ENCODE measurements at places on chromosomes 13 and 19. TPM values are rescaled to one million over a fixed set of nuclear protein-coding genes. Genes with fewer than 3 reads are reported as not detected.

- no peak for DNase-seq
These were observed 5.7 kb upstream of the RXFP2 start for GRCh38 chr13:31733647-31734046.

DNA sequence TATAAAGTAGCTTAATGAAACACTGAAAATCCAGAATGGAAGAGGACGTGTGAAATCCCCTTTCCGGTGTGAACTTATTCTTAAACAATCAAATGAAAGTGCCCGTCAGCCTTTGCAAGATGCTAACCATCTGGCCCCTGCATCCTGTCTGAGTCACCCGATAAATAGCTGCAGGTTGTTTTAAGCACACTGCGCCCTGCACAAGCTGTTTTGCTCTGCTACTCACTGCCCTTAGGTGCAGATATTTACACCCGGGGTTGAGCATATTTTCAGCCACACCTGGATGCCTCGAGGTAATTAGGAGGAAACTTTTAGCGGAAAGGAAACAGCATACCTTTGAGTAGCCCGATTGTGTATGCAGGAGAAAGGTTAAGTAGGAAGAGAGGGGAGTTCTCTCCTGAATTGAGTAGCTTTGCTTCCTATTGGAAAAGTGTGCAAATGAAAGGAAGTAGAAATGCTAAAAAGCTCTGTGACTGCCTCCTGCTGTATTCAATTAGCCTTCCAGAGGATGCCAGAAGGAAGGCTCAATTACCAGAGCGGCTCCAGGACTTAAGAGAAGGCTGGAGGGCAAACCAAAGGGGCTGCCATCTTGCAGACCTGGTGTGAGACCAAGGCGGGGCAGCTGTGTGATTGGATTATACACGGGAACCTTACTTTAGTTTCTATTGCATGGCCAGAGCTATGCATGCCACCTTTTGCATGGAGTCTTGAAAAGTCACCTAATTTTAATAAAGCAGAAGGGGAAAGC lies 42.5 kb downstream of the IRS2 start:
- no peak for DNase-seq

Gene KLK3
- not detected for total RNA-seq

Gene TMEM59L
- total RNA-seq = not detected

- DNase-seq = no peak
These were observed 43.8 kb upstream of the USP29 start for GRCh38 chr19:57075801-57076492.

DNA sequence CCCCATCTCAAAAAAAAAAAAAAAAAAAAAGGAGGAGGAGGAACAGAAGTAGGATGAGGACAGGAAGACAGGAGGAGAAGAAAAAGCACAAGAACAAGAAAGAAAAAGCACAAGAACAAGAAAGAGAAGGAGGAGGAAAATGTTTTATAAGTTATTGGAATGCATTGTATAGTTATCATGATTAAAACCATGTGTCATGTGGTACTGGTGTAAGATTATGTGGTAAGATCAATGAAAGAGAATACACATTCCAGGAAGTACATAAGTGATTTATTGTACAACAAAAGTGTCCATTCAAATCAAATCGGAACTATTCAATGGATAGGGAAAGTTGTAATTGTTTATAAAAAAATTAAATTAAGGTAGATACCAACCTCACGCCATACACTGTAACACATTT lies 167.7 kb downstream of the MZT1 start:
- no peak for DNase-seq

DNA sequence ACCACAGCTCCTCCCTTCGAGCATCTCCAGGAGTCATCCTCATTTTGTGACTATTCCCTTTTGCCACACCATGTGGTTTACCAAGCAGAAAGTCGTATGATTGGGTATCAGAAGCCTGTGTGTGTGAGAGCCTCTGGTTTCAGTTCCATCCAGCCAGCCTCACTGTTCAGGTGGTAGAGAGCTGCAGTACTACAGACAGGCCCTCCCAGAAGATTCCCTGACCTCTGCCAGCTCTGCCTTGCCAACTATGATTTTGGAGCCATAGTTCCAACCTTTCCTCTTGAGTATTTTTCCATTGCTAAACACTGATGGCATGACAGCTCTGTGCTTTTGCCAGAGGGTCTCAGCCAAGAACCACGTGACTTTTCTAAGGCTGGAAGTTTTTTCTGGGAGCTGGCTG lies 82.5 kb downstream of the DHRS12 start:
- no peak for DNase-seq

Gene EML2
- 255 TPM for total RNA-seq

DNA sequence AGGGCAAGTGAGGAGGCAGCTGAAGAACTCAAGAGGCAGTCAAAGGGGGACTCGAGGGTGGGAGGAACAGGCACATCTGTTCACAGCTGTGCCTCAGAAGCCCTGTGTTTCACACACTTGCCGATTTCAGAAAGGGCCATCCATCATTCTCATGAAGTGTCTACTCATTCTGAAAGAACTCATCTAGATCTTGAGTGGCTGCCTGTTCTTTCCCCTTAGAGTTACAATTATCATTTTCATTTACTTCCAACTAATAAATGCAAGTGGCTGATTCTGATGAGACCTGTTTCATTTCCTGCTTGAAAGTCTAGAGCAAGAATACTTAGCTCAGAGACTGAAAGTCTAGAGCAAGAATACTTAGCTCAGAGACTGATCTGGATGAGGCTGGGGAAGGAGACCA lies 1145.1 kb downstream of the UQCRFS1 start:
- no peak for DNase-seq

Gene SHC2
- 0.67 TPM for total RNA-seq

Gene DOCK6
- total RNA-seq = 2.6 TPM

Gene WDR88
- total RNA-seq = not detected

Gene RNF17
- not detected for total RNA-seq

DNA sequence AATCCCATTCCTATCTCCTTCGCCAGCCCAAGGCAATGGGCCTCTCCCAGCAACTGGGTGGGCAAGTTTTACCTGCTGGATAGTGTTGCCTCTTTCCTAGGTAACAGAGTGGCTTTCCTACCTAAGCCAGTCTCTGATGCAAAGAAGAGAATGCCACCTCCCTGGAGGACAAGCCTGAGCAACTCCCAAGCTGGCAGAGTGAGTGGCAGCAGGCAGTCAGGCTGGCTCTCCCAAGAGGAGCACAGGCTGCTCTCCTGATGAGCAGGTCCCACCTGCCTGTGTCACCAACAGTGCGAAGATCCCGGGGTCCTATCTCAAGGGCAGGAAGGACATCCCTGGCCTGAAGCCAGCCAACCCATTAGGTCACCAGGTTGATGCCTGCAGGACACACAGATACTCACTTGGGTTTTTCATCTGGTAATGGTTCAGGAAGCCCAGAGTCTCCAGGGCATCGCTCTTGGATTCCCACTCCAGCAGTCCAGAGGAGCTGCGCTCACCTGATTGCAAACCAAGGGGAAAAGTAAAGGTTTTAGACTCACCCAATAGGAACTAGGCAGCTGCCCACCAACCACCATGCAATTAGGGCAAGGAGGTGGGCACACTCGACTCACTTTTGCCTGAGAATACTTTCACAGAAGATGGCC lies 5.5 kb upstream of the ECH1 start:
- no peak for DNase-seq

- peak; percentile 72 for DNase-seq
These were observed 106.0 kb downstream of the KDM4B start for GRCh38 chr19:5074830-5075394.

Gene DNAAF3
- not detected for total RNA-seq

DNA sequence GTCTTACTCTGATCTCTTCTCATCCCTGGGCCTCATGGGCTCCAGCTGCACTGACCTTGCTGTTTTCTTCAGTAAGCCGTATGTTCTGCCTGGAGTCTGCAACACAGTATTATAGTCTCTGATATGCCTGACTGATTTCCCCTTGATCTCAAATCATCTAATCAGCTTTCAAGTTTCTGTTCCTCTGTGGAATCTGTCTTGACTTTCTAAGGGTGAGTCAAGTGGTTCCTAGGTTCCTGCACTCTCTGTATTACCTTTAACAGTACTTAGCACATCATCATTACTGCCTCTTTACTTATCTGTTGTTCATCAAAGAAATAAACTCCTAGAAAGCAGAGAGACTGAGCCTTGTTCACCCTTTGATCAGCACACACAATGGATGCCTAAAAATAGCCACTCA lies 350.7 kb downstream of the LMO7 start:
- no peak for DNase-seq

- DNase-seq = no peak
These were observed 18.6 kb downstream of the ITM2B start for GRCh38 chr13:48251611-48252081.

- no peak for DNase-seq
These were observed 4.8 kb upstream of the HSD17B14 start for GRCh38 chr19:48841047-48841446.

DNA sequence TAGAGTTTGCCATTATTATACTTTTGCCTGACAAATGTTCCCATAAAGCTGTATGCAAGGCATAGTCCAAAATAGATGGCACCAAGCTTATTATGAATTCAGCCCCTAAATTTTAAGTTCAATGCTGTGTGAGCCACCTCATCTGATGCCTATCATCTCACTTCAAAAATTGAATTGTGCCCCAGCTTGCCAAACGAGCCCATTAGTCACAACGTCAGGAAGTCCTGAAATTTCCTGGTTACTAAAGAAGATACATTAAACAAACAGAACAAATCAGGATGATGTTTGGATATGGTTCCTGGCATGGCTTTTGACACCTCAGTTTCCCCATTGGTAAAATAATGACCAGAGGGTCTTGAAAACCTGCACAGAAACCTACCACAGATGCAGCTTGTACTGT lies 147.5 kb upstream of the SOX21 start:
- DNase-seq = no peak

- no peak for DNase-seq
These were observed 64.1 kb downstream of the KLF12 start for GRCh38 chr13:74070065-74070464.

DNA sequence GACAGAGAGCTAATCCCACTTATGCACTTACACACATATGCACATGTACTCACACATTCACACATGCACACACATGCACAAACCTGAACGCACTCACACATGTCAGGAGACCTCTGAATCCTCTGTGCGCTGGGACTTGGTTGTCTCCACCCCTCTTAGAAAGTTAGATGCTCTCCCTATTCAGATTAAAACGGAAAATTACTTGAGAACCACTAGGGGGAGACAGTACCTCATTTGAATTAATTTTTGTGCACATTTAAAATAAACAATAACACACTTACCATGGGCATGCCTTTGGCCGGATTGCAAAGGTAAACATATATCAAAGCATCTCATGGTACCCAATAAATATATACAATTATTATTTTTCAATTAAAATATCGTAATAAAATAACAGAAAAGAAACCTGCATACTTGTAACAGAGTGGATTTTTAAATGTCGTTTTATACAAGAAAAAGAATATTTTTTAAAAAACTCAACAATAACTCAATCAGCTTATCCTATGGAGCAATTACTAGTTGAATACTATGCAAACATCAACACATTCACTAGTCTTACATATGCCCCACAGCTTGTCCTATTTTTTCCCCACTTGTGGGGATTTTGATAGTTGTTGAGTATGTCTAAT lies 9.5 kb upstream of the LILRB4 start:
- no peak for DNase-seq

DNA sequence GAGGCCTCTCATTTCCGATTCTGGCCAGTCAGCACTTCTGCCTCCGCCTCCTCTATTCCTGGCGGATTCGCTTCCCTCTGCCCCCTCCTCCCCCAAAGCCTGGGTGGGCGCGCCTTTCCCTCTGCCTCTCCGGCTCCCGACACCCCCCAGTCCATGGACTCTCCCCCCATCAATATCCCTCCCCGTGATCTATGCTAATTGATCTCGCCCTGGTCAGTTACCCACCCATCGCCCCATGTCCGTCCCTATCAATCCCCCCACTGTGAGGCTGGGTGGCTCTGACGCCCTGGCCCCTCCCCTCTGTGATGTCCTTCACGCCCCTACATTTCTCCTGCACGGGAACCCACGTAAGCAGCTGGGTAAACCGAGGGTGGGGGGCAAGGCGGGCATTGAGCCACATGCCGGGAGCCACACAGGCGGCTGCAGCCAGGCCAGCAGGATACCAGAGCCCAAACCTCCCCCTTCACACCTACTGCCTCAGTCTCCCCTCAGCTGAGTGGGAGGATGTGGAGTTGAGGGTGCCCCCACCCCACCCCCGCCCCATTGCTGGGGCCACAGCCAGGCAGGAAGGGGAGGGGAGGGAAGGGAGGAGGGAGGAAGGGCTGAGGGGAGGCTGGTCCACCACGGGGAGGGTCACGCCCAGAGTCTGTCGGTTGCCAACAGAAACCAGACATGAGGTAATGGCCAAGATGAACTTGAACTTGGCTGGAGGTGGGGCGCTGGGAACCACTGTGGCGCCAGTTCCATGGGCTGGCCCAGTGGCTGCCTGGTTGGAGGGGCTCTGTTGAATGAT lies 21.0 kb downstream of the SMIM24 start:
- no peak for DNase-seq

Gene BCKDHA
- total RNA-seq = 13.7 TPM

DNA sequence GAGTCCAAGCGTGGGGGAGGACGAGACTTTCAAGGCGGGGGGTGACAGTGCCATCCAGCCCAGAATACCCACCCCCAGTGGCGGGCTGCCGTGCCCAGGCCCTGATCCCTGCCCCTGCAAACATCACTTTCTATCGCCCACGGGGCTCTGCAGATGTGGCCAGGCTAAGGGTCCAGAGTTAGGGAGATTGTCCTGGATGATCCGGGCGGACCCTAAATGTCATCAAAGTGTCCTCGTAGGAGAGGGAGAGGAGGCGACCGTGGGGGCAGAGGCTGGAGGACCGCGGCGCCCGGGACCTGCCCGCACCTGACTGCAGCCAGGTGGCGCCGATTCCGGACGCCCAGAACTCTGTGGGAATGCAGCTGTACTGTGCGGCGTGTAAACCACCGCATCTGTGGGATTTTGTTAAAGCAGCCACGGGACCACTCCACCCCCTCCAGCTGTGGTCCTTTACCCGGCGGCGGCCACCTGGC lies 32.4 kb downstream of the GJA3 start:
- DNase-seq = no peak

Gene NCAN
- total RNA-seq = not detected

DNA sequence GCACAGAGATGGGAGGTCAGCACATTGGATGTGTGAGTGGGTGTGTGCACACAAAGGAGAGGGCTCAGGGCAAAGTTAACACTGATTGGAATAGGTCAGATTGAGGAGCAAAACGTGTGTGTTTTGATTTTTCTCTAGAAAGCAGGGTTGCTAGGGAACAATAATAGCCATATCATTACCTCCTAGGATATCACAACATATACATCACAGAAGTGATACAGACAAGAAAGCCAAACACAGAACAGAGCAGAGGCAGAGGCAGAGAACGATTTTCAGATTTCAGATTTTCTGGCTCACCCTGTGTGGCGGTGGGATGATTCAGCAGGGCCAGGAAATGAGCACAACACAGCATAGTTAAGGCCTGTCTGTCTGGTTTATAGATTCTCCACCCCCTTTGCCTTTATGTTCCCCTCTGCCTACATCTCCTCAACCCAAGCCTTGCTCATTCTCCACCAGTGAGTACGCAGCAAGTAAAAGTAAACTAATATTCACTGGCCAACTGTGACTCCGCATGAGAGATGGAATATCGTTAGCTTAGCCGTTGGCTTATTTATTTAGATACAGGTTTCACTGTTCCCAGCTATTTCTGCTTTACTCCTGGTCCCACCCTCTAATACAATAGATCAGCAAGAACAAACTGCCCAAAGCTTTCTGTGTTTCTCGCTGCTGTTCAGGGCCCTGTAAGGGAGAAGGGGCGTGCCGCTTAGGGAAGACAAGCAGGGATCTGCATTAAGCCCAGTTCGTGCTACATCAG lies 182.7 kb upstream of the TSC22D1 start:
- DNase-seq = no peak

Gene EBI3
- 131 TPM for total RNA-seq

- no peak for DNase-seq
These were observed 3.0 kb downstream of the BEST2 start for GRCh38 chr19:12754465-12755196.
